Right forelimb (tissue), 1 donor: ENCODE measurements at places on chromosomes 1 and 21.

GRCh38 chr1:192984080-192984479, 75.1 kb downstream of the UCHL5 start:
- no peak for DNase-seq

- DNase-seq = no peak
Measured at GRCh38 chr1:185322636-185323035, 5.6 kb upstream of the IVNS1ABP start.

- DNase-seq = no peak
Measured at GRCh38 chr1:245561665-245562234, 407.0 kb downstream of the KIF26B start.

DNA sequence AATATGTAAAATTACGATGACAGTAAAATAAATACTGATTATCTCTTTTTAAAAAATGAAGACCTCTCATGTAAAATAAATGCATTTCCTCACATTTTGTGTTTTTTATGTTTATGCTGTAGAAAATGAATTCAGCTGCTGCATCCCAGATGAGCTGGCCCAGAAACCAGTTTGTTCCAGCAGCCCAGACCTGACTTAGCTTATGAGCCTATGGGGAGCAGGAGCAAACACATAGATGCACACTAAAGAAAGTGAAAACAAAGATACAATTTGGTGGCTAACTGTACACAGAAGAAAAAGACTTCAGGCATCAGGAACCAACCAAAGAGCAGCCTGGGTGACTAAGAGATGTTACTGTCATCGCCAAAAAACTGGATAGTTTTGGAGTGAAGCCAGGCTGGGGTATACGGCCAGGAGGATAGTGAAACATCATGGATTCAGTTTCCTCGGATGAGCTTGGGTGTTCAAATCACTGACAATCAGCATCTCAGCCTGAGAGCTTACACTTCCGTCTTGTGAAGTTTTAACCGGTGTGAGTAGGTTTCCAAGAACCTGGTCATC, 113.9 kb upstream of the BACE2 start:
- no peak for DNase-seq

DNA sequence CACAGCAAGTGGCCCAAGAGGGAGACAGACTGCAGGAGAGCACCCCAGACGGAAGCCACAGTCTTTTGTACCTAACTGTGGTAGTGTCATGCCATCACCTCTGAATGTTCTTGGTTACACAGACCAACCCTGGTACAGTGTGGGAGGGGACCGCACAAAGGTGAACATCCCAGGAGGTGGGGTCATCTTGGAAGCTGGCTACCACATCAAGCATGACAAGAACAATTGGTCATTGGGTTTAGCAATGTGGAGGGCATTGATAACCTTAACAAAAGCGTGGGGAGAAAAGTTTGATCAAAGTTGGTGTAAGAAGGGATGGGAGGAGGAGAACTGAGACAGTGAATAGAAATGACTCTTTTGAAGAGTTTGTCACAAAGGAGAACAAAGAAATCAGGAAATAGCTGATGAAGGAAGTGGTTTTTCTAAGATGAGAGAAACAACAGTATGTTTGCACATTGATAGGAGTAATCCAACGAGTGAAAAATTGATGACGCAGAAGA, 87.1 kb upstream of the CACNA1E start:
- DNase-seq = no peak
